Transverse colon (tissue), 4 donors: ENCODE measurements at places on chromosomes 12 and 14. TPM values are rescaled to one million over a fixed set of nuclear protein-coding genes. Genes with fewer than 3 reads are reported as not detected.

OR4K15 gene
- total RNA-seq = not detected

MYF5 gene
- total RNA-seq = not detected

AICDA gene
- total RNA-seq = not detected

ADAM20 gene
- not detected for total RNA-seq

MYF6 gene
- not detected for total RNA-seq

AEBP2 gene
- 28.9 TPM for total RNA-seq

KLRB1 gene
- not detected for total RNA-seq

RPS26 gene
- total RNA-seq = 1,586 TPM

RAB3IP gene
- 36.3 TPM for total RNA-seq

CD63 gene
- 449 TPM for total RNA-seq

RFX4 gene
- total RNA-seq = not detected

- DNase-seq = no peak
These were observed 87.7 kb downstream of the PELI2 start for GRCh38 chr14:56205881-56206280.

DNA sequence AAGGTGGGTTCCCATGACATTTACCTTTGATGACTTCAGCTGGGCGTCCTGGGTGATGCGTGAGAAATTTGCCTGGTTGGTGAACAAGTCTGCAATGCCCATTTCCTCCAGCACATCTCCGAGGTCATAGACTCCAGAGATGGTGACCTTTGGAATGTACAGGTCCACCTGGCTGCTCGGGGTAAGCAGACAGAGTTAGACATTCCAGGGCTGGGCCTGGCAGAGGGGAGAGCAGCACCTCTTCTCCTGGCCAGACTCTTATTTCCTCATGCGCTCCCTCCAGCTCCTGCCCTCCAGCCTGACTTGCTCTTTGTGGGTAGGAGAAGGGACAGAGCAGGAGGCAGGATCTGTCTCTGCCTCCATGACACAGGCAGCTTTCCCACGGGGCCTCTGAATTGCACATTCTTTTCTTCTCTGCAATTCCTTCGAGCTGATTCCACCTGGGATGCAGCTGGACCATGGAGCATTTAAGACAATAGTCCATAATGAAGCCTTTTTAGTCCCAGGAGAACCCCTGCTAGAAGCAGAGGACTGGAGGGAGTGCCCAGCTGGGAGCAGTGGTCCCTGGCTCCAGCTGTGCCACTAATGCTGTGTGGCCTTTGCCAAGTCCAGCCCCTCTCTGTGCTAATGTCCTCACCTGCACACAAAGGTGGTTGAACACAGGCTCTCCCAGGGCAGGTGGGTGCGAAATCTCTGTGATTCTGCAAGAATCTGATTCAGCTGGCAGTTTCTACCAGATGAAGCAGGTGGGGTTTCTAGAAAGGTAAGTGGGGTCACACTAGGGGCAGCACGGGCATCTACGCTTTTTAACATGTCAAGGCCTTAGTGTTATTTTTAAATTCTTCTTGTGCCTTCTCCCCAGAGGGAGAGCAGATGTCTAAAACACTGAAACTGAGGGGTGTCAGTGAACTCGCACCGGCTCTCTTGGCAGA lies 13.2 kb upstream of the SERPINA10 start:
- DNase-seq = no peak

DNA sequence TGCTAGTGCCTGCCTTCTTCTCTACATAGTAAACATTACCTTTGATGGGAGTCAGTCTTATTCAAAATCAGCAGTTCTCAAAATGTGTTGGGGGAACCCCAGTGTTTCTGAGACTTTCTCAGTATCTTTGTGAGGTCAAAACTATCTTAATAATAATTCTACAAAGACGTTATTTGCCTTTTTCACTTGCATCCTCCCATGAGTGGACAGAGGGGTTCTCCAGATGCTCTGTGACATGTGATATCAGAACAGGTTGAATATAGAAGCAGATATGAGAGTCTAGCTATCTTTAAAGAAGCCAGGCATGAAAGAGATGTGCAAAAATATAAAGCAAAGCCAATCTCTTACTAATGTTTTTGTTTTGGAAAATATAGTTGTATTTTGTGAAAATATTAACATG lies 144.7 kb downstream of the KTN1 start:
- DNase-seq = no peak

DNA sequence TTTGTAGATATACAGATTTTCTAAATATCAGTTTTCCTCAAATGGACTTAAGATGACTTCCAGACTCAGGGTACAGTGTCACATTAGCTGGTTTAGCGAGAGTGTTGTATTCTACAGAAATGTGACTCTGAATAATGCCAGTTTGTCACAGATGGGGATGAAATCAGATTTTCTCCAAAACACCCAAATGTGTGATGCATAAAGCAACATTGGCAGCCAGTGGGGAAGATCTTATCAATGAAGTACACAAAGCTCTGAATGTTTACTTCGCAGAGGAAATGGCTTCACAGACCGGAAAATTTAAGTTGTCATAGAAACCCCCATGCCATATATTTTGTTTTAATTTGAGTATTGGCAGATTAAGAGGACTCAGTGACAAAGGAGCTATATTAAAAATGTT lies 29.9 kb downstream of the ANO4 start:
- DNase-seq = no peak

- DNase-seq = no peak
These were observed 728.8 kb upstream of the LMO3 start for GRCh38 chr12:17334784-17335183.

DNA sequence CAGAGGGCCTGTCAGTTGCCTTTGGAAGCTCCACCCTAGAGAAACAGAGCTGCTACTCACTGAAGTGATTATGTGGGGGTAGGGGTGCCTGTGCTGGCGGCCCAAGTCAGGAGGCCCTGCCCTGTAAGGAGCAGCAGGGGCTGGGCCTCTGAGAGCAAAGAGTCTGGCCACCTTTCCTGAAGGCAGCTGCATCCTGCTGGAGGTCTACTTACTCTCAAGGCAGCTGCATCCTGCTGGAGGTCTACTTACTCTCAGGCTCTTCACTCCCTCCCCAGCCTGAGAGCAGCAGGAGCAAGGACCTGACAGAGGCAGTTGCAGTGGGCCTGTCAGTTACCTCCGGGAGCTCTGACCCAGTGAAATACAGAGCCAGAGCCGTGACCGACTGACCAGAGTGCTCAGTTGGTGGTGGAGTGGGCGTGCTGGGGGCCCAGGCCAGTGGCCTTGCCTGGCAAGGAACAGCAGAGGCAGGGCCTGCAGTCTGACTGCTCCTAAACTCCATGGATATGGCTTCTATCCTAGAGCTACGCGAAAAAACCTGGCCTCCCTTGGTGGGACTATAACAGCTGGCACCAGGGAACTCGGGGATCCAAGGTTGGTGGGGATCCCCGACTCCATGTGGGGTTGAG lies 32.3 kb downstream of the RAD51B start:
- no peak for DNase-seq

DNA sequence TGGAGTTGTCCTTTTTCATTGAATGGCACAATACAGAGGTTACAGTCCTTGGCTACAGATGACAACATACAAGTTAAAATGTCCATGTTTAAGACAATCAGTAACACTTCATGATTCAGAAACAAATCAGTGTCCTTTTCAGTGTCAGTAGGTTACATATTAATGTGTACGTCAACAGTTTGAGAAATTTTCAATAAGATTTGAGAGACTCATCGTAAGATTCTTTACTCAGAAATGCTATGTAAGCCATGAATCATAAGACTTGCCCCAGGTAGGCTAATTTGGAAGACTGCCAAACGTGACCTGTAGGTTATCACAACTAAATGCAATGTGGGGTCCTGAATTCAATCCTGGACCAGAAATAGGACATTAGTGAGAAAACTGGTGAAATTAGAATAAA lies 3.5 kb downstream of the RDH12 start:
- no peak for DNase-seq

DNA sequence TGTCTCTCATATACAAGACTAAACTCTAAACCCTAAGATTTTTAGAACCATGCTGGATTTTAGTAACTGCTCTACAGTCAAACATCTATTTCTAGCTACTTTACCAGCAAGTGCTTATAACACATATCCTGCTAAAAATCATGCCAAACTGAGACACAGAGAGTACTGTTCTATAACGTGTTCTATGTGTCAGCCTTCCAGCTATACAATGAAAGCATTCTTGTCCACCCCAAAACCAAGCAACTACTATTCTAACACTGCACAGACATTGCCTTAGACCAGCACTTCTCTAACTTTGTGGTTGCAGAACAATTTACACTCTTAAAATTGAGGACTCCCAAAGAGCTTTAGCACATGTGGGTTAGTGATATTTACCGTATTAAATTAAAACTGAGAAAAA lies 85.7 kb downstream of the SPPL3 start:
- no peak for DNase-seq

DNA sequence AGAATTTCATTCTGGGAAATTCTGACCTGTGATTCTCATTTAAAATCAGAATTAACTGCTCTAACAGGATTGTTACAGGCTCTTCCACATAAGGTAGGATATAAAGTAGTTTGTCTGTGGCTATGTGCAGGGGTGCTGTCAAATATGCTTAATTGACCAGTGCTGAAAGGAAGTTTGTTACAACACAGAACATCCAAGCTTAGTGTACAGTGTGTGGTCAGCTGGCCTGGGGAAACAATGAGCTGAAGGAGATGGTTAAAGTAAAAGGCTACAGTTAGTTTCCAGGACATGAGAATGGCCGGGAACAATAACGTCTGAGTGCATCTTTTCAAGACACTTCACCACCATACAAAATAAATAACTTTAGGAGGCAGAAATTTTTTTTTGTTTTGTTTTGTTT lies 68.0 kb downstream of the PKP2 start:
- DNase-seq = no peak

DNA sequence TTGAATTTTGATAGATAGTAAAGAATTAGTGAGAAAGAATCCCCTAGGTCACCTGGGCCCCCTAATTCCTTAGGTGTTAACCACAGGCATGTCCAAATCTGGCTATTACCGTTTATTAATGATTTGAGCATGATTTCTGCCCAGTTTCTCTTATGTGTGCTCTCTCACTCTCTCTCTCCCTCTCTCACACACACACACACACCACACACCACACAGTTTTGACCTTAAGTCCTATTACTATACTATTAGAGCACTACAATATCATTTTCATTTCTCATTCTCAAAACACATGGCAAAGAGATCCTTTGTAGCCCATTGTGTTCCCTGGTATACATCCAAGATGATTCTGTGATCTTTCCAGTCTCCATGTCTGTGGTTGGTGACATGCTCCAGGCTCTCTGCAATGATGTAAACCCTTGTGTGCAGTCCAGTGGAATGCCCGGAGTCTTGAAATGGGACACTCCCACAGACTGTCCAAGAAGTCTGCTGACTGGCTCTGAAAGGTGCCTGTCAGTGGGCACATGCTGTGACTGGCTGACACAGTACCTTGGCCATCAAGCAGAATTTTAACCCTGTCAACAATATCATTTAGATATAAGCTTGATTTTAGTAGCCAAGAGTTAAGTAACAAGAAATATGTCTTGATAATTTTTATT lies 96.2 kb downstream of the FIGNL2 start:
- DNase-seq = peak; percentile 27

DNA sequence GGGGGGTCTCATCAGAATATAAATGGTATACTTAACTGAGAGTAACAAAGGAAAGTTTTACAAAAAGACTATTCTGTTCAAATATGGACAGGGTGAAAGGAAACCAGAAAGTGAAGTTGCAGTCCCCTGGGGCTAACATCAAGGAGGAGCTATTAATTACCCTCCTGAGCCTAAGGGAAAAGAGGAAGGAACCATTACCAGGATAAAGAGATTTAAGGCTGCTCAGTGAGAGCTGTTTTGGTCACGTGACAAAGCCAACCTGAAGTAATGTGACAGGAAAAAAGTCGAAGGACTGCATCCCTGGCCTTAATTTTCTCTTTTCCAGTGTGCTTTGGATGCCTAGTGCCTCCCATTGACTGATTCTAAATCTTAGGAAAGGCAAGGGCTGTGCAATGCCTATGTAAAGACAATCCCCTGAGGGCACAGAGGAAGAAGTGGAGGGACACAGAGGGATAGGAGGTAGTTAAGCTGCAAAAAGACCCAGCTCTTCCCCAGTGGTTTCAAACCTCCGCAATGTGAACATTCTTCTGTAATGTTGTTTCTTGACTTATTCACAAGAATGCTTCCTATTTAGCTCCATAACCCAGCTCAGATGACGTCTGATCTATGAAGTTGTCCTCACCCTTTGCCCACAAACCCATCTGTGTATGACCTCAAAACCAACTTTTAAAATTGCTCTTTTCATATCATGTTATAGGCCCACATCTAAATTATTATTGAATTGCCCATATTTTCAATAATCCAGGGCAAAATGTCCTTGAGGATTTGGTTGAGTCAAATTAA lies 187.7 kb upstream of the DCN start:
- DNase-seq = no peak

DNA sequence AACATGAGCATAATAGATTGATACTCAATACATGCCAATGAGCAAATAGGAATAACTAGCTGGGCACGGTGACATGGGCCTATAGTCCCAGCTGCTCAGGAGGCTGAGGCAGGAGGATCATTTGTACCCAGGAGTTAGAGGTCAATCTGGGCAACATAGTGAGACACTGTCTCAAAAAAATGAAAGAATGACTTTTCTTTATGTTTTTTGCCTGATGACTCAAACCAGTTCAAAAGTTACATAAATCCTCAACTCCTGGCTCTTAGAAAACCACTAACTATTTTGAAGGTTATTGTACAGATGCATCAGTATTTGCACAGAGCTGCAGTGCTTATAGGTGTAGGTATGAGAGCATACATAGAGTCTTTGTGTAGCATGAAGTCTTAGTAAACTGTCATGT lies 219.2 kb upstream of the RGS6 start:
- DNase-seq = no peak

DNA sequence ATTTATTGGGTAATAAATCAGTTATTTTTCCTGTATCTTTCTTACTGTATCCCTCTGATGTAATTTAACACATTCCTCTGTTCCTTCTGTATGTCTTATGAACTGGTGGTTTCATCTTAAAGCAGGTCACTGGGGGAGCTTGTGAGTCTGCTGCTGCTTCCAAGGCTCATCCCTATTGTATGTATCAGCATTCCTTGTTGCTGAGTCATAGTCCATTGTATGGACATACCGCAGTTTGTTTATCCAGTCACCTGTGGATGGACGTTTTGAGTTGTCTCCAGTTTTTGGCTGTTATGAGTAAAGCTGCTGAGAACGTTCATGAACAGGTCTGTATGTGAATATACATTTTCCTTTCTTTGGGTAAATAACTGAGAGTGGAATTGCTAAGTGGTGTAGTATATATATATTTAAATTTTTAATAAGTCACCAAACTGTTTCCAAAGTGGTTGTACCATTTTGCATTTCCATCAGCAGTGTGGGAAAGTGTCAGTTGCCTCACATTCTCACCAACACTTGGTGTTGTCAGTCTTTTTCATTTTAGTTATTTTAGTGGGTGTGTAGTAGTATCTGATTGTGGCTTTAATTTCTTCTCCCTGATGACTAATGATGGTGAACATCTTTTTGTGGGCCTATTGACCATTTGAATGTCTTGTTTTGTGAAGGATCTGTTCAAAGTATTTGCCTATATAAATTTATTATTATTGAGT lies 82.7 kb downstream of the BEGAIN start:
- DNase-seq = no peak

DNA sequence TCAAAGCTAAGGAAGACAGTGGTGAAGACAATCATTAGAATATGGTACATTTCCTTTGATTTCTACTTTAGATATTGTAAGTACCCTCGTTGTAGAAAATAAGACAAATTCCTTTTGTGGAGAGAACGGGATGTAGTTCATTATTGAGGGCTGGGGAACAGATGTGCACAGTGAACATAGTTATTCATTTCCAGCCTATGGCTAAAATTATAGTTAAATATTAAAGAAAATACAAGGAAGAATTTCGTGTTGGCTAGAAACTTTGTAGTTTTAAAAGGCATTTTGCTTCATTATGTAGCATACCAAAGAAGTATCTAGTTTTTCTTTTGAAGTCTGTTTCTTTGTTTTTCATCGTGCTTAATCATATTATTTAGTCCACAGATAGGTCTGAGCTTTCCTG lies 201.8 kb downstream of the ESR2 start:
- no peak for DNase-seq
